Fibroblast of skin of abdomen (primary cell): ENCODE measurements at places on chromosomes 1 and 21.

DNA sequence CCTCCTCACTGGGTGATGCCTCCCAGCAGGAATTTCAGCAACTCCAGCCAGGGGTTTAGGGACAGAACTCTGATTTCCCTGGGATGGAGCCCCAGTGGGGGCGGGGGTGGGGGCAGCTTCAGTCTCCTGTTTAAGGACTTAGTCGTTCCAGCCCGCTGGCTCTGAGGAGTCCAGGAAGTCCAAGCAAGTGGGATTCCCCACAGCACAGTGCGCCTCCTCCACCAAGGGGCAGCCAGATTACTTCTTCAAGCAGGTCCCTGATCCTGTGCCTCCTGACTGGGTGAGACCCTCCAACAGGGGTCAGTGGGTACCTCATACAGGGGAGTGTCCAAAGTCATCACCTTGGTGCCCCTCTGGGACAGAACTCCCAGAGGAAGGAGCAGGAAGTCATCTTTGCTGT lies 1438.4 kb upstream of the B3GALT2 start:
- DNase-seq: no peak

DNA sequence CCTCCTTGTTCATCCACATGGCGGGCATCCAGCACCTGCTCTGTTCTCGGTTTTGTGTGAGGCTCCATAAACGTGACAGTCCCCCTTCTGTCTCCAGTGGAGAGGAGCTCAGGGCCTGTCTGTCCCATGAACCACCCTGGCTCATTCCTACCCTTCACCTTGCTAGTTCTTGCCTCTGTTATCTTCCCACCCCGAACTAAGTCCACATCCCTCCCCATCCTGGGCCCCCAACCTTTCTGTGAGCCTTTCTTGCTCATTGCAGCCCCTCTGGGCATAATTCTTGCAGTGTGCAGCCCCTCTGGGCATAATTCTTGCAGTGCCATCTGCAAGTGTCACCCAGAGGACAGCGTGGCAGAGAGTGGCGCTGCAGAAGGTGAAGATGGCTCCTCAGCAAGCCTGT lies 216.7 kb upstream of the TMEM51 start:
- DNase-seq: no peak

DNA sequence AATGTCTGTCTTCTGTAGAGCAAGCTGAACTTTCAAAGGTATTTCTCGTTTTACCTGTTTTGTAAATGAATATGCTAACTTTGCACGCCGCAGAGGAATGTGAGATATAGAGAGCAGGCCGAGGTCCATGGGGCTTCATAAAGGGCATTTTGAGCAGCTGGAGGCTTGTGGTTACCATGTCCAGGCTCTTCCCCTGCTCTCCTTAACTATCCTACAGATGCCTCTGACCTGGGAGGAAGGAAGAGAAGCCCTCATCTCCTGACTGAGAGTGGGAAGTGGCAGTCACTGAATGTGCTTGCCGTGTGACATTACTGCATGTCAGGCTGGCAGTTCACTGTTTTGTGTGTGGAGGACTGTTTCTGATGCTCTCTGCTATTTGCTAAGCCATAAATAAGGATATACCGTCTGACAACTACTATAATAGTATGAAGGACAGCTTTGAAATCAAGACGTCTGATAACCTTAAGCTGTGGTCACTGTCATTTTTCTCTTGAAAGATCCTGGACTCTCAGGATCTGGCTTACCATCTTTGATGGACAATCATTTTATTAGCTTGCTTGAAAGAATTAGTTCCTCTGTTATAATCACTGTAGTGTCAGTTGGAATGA lies 92.2 kb downstream of the DYRK1A start:
- DNase-seq: no peak

DNA sequence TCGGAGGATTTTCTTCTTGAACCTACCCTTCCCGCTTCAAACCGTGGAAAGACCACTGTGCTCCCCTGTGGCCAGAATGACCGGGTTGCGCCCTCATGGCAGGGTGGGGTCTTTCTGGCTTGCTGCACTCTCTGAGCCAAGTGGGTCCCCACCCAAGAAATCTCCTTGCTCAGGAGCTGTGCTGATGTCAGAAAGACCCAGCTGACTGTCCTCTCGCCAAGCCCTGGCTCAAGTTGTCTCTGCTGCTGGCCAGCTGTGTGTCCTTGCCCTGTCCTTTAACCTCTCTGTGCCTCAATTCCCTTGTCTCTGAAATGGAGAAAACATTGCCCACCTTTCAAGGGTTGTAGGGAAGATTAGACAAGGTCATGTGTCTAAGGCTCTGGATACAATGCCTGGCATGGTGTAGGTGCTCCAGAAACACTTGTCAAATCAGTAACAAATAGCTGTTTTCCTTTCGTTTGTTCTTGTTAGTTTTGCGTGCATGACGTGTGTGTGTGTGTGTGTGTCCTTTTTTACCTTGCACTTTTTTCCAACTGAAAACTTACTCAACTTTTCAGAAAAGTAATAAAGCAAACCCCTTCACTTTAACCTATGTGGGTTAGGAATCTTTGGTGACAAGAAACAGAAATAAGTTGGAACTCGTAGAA lies 41.1 kb upstream of the RPL11 start:
- DNase-seq: no peak

DNA sequence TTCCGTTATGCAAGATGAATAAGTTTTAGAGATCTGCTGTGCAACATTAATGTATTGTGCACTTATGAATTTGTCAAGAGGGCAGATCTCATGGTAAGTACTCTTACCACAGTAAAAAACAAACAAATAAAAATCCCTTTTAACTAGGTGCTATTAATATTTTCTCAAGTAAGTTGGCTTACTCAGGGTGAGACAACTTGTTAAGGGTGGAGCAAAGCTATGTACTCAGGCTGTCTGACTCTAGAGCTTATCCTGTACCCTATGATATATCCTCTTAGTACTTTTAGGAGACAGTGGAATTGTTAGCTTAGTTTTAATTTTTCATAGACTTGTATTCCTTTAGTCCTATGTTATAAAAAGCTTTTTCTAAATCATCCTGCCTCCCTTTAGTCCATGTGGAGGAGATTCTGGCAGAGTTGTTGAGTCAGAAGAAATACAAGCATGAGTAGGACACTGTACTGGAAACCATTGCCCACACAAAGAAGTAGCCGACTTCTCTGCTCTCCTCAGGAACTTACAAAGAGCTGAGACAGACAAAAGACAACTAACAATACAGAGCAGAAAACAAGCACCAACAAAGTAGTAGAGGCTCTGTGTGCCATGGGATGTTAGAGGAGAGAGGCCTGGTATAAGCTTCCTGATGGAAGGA lies 49.2 kb downstream of the S1PR1 start:
- no peak for DNase-seq

GRCh38 chr1:100719490-100719889 lies at the start of gene VCAM1:
VCAM1 (plus strand) TSS chr1:100719742; CDS start chr1:100719861, 119 bp downstream.
- peak; percentile 57 for DNase-seq

- no peak for DNase-seq
These were observed 25.3 kb upstream of the PIK3CD start for GRCh38 chr1:9626201-9626608.

DNA sequence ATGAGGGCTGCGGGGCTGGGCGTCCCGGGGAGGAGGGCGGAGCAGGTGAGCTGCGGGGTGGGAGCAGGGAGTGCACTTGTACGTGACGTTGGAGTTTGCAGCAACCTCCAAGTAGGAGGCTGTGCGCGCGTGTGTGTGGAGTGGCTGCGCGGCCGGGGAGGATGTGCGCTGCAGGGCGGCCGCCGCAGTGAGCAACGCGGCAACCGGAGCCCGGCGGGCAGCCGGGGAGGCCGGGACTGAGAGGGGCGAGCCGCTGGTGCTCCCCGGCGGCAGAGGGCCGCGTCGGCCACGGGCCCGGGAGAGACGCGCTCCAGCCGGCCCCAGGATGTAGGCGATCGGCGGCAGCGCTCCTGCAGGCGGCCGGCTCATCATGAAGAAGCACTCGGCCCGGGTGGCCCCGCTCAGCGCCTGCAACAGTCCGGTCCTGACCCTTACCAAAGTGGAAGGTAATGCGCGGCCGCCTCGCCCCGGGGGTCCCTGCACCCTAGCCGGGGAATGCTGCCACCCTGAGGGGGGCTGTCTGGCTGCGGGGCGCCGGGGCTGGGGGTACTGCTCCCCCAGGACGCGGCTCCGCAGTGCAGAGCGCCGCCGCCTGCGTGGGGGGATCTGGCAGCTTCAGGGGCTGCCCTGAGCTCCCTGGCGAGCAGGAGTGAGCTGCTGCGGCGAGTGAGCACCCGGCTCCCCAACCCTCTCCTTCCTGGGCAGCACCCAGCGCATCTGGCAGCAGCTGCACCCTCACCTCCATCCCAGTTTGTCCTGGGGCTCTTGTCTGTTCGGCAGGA lies 158.9 kb upstream of the COA6 start:
- peak; percentile 12 for DNase-seq

DNA sequence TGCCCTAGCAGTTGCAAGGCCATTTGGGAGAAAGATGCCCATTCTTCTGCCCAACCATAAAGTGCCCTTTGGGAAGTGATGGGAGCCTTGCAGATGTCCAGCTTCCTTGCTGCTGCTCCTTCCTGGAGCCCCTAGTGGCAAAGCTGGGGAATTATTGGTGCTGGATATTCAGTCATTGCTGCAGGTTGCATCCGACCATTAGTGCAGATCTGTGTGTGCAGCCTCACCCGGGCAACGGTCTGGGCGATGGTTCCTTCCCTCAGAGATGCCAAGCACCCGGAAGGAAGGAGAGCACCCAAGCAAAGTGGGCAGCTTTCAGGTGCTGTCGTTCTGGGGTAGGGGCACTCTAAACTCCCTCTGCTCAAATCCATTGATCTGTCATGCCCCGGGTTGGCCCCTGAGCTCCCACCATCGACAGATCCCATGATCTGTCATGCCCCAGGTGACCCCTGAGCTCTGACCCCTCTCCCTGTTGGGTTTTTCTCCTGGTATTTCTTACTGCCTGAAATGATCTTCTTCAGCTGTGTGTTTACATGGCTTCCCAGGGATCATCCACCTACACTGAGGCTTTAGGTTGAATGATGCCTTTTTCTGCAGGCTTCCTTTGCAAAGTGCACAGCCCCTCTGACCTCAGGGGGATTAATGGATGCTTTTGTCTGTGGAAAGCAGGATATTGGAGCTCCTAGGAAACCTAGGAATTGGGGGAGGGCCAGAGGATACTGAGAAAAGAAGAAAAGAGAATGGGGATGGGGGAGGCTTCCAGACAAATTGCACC lies 467.5 kb downstream of the PTPRU start:
- DNase-seq: peak; percentile 40

DNA sequence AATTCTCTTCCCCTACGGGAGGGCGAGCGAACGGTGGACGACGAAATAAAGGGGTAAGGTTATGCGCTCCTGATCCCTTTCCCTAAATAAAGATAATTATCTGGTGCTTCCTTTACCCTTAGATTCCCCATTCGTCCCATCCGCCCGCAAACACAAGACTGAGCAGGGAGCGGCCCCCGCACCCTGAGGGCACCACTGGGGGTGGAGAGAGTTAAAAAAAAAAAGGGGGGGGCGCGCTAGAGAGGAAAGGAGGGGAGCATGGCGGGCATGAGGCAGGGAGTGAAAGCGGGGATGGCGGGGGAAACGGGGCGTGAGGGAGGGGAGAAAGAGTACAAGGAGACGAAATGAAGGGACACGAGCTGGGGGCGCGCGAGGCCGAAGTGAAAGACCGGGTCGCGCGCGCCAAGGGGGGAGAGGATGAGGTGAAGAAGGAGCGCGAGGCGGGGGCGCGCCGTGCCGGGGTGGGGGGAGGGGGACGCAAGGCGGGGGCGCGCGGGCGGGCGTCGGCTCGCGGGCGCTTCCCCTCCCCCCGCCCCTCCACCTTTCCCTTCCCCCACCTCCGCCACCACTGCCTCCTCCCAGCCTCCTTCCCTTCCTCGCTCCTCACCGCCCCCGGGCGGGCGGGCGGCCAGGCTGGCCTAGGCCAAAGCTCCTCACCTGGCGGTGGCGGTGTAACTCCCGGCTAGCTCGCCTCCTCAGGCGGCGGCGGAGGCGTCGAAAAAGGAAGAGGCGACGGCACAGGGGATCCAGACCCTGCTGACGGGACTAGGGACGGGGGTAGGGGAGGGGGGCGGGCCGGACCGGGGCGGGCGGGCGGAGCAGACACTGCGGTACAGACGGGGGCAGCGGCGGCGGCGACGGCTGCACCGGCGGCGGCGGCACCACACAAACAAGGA lies 448 bp downstream of the GATAD2B start:
- DNase-seq: no peak

GRCh38 chr1:178232949-178233348 lies 139.0 kb downstream of the RASAL2 start:
- DNase-seq: peak; percentile 80

DNA sequence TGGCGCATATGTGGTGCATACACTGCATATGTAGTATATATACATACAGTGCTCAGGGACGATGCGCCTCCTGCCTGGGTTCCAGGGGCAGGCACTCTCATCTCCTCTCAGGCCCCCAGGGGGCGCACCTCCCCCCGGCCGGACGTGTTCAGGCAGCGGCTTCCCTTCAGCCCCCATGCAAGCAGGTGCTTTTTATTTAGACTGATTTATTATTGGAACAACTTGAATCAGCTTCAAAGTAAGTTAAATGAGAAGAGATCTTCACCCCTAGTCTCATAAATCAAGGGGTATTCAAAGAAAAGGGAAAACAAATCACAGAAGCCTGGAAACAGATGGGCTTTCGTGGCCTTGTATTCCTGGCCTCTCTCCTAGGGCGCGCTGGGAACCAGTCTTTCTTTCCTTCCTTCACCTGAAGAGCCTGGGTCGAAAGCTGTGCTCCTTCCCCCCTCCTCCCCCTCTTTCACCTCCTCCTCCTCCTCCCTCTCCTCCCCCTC lies 64.6 kb downstream of the UBIAD1 start:
- peak; percentile 18 for DNase-seq

- DNase-seq: no peak
These were observed 52.6 kb upstream of the RBM15 start for GRCh38 chr1:110286564-110286963.

DNA sequence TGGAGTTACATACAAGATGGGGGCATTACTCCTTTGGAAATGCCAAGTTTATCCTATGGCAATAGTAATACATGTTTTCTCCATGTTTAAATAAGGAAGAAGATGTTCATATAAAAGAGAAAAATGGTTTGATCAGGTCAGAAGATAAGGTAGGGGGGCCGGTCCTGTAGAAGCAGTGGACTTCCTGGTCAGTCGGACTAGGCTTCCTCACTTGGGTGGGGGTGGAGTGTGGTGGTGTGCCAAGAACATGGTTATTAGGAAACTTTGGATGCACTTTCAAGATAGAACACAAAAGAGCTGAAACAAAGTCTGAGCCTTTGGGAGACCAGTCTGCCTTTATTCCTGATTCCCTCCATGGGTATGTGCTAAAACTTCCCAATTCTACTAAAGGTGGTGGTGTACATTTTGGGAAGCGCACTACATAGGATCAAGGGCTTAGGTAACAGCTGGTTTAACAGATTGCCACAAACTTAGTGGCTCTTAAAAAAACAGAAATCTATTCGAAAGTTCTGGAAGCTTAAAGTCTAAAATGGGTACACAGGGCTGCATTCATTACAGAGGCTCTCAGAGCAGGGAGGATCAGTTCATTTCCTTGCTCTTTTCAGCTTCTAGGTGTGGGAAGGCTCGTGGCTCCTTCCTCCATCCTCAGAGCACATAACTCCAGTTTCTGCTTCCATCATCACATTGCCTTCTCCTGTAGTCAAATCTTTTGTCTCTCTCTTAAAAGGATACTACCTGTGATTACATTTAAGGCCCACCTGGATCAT lies 64.6 kb downstream of the KDM1A start:
- DNase-seq: no peak

DNA sequence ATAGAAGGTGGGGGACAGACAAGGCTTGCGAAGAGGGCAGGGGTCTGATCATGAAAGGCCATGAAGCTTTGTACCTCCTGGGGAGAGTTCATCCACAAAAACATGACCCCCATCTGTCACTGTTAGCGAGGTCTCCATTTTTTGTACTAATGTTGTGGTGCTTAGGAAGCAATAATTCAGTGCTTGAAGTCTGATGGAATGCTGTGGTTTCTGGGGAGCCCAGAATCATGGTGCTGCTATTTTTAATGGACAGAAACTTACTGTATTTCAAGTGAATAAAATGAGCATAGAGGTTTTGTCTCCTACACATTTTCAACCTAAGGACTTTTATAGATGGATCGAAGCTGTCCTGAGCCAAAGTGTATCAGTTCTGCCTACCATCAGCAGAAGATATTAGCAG lies 28.2 kb upstream of the RGL1 start:
- DNase-seq: peak; percentile 79
